ENCODE measurements at places on chromosomes 1 and 21.

DNA sequence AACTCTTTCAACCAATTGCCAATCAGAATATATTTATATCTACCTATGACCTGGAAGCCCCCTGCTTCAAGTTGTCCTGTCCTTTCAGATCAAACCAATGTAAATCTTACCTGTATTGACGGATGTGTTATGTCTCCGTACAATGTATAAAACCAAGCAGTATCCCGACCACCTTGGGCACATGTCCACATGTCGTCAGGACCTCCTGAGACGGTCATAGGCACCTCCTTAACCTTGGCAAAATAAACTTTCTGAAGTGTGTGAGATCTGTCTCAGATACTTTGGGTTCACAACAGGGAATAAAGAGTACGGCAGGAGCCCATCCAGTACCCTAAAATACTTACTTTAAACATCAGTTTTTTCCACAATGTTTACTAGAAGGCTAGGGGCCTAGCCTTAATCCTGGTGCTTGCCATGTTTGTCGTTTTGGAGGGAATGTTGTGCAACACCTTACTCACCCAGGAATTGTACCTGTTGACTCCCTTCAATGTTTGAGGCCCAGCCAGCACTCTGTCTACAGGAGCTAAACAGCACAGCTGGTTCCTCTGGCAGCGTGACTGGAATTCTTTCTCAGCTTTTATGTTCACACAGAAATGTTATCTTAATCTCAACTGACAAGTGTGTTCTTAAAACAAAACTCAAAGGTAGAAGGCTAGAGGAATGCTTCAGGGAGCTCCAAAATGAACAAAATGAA, 90.8 kb upstream of the USP25 start:
- no peak for DNase-seq

DNA sequence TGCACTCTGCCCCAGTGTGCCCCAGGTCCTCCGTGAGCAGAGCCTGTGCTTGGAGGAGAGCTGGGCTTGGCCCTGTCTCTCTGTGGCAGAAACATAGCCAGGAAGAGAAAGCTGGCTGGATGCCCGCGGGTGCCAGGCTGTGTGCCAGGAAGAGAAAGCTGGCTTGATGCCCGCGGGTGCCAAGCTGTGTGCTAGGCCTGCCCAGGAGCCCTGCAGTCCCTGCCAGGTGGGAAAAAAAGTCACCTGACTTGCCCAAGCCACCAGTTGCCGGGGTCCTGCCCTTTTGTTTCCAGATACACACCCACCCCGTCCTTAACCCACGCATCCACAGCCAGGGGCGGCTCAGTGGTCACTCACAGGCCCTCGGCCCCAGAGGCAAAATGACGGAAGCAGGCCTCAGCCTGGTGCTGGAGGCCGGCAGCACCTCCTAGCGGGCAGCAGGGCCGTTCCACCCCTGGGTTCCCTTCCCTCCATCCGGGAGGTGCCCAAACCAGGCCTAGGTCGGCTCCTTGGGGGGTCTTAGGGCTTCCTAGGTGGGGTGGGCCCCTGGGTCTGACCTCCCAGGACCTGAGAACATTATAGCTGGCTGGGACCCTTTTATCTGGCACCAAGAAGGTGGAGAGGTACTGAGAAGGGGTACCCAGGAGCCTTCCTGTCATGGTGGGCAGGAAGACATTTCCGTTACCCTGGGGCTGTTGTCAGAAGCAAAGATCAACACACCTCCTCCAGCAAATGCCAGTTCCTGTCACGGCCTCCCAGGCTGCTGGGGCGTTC, 9.1 kb downstream of the ITGB2 start:
- DNase-seq, result no peak

GRCh38 chr1:168408884-168409283, 128.2 kb downstream of the TBX19 start:
- DNase-seq, result peak; percentile 27

GRCh38 chr1:29200906-29201594, 19.4 kb upstream of the SRSF4 start:
- DNase-seq, result no peak

DNA sequence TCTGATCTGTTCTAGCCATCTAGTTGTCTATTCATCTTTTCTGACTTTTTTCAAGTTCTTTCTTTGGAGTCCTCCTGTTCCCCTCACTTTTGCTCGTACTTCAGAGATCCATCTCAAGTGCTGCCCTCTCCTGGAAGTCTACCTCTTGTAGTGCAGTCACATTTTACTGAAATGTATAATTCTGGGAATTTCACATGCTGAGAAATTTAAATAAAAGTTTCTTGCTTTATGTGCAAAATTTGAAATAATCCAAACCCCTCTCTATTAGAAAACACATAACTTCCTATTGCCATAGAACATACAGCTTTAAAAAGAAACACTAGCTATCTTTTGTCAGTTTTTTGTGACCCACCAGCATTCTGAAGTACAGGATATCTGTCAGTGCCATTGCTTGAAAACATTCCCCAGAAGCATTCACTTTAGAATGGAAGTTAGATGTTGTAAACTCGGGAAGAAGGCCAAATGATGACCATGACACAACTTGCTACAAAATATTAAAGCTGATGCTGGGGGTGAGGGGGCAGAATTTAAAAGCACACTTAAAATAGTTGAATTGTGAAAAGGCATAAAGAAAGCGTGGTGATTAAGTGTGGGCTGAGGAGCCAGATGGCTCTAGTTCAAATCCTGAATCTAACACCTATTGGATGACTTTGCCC, 22.0 kb downstream of the RLF start:
- no peak for DNase-seq

DNA sequence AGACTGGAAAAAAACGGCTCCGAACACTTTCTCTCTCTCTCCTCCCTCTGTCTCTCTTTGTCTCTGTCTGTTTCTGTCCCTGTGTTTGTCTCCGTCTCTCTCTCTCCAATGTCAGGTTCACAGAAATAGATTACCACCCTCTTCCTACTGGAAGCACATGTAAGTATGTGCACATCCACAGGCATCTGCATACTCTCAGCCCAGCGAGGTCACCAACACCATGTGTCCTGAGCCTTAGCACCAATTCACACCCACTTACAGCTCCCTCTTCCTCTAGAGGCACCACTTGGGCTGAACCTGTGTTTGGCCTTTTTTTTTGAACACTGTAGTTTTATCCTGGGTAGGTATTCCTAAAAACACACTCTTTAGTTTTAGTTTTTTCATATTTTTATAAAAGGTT, 130.5 kb downstream of the ETS2 start:
- DNase-seq, result no peak

DNA sequence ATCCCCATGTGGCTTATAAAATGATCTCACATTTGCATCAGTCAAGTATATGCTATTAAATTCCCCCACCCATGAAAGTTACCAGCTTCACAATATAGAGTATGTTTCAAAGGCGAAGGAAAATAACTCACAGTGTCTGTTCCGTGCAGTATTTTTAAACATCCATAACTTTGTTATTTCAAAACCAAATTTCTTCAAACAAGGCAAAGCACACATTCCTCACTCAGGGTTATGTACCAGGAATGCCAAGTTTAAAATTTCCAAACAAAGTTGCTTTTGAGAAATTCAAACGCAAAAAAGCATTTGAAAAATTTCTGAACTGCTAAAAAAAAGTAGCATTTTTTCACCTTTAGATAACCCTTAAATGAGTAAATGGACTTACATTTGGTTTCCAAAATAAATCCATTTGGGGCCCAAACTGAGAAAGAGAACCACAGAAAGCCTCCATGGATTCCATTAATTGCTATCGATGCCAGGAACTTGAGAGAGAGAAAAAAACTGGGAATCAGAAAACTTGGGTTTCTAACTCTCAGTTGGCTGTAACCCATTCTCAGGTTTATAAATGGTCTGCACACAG, 149.5 kb downstream of the SLC30A10 start:
- DNase-seq, result no peak

- DNase-seq, result no peak
Observed at GRCh38 chr1:60149251-60149650, 75.7 kb upstream of the C1orf87 start.

GRCh38 chr1:55751776-55752175, 536.6 kb upstream of the USP24 start:
- no peak for DNase-seq

GRCh38 chr1:110650609-110651008, 24.1 kb downstream of the KCNA3 start:
- no peak for DNase-seq

DNA sequence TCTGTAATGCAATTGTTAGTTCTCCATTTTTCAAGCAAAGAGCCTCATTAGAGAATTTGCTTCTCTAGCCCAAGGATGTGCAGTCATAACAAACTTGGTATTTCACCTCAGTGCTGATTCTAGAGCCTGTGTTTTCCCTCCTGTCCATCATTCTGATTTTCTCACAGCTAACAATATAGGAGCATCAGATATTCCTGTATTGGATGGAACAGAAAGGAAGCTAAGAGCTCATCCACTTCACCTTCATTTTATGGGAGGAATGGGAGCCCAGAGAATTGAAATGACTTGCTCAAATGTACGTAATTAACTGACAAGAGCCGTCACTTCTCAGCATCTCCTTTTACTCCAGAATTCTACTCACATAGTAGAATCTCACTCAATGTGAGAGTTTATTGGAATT, 96.6 kb downstream of the EDEM3 start:
- DNase-seq, result no peak

DNA sequence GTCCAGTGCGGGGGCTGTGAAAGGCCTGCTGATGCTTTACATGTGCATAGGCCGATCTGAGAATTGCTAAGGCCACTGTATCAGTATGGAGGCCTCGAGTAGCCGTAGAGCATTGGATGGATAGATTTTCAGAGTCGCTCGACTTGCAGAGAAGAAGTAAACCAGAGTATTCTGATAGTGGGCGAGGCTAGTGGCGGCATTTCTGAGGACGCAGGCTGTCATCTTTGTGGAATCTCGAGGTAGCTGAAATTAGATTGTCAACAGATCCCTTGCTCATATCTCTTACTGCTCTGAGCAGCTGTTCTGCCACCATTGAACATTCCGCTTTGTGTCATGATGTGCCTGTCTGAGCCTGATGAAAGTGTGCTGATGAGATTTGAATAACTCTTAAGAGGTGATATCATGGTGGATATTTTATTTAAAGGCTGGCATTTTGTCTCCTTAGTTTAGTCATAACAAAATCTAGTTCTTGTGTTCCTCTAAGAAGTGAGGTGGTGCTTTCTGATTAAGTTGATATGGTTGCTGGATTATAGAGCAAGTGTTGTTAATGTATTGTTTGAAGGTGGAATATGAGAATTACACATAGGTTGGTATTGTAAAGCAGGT, 1.5 kb downstream of the KIF1B start:
- DNase-seq, result peak; percentile 18

- DNase-seq, result no peak
Observed at GRCh38 chr1:72296501-72296900, 14.2 kb upstream of the NEGR1 start.

- DNase-seq, result no peak
Observed at GRCh38 chr21:27725916-27726315, 759.0 kb upstream of the ADAMTS5 start.

DNA sequence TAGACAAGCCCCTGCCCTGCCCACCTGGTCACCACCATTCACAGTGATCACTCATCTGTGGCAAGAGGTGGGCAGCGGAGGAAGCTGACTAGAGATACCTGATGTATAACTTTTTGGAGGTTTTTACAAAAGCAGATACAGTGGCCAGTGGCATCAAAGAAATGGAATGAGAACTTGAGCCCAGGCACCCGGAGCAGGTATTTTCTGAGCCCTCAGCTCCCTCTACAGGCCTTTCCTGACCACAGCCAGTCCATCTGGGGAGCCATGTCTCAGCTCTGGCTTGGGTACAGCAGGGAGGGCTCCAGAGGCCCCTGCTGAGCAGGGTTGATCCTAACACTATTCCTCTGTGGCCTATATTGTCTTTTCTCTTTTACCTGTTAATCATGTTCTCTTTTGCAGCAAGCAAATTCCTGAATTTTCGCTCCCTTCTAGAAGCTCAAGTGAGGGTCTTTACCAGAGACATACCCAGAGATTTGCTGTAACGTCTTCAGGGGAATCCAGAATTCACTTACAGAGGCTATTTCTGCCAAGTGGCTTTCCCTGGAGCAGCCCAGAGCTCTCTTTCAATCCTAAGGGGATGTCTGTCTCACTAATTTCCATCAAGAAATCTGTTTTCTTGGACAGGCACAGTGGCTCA, 27.3 kb downstream of the GPR157 start:
- peak; percentile 47 for DNase-seq

DNA sequence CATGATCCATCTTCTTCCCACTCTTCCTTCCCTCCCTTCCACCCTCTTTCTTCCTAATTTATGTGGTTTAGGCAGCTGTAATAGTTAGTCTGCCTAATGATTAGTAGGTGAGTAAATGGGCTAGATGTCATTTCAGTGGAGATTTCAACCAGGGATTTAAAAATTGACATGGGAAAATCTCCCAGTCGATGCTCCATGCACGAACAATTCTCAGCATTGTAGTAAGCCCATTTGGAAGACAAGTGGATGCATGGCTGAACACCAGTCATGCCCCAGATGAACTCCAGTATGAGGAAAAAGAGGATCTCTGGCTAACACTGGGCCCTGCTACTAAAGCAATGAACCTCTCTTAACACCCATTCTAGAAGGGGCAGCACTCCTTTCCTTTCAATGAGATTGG, 25.3 kb downstream of the CHI3L2 start:
- DNase-seq, result no peak

DNA sequence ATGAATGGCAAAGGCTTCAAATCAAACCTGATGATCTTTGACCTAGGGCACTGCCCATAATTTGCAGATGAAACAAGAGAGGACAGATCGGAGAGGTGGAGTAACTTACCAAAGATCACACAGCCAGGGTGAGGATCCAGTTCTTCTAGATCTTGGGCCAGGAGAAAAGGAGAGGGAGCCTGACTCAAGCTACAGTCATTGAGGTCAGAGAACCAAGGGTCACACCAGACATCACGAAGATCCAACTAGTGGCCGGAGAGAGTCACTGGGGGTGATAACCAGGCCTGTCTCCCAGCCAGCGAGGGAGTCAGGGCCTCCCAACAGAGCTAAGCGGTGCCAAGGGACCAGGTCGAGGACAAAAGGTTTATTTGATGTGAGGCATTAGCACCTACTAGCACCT, 115.0 kb downstream of the RIPK4 start:
- no peak for DNase-seq

DNA sequence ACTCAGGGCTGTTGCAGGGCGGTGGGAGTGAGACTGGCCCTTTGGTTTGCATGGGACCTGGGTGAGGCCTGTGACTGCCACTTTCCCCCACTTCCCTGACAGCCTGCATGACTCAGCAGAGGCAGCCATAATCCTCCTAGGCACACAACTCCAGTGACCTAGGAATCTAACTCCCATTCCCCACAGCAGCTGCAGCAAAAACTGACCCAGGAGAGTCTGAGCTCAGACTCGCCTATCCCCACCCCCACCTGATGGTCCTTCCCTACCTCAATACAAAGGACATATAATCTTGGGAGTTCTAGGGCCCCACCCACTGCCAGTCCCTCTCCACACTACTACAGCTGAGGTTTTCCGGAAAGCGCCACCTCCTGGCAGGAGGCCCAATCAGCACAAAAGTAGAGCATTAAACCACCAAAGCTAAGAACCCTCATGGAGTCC, 26.7 kb downstream of the NDC1 start:
- DNase-seq, result no peak
